ENCODE measurements at places on chromosomes 6 and 20.

GRCh38 chr6:29916741-29917140, 25.6 kb upstream of the HLA-A start:
- no peak for DNase-seq

GRCh38 chr20:49969946-49970345, 12.8 kb upstream of the SNAI1 start:
- peak; percentile 76 for DNase-seq

DNA sequence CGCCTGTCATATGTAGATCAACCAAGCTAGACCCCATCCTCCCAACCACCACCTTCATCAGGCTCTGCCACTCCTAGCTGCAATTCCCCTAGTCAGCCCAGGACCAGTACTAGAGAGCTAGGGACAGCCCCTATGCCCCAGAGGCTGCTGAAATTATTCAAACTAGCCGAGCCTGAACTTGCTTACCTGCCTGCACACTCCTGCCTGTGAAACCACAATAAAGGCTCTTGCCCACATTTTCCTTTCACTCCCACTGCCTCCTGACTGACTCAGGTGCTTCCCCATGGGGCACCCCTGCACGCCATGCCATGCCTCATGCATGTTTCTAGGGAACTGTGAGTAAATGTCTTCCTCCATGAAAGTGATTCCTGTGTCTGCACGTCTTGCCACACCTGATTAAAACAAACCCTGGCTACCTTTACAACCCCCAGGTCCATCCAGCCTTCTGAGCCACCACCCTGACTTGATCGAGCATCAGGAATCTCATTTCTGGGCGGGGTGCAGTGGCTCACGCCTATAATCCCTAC, 66.5 kb upstream of the IER3 start:
- DNase-seq: peak; percentile 66

DNA sequence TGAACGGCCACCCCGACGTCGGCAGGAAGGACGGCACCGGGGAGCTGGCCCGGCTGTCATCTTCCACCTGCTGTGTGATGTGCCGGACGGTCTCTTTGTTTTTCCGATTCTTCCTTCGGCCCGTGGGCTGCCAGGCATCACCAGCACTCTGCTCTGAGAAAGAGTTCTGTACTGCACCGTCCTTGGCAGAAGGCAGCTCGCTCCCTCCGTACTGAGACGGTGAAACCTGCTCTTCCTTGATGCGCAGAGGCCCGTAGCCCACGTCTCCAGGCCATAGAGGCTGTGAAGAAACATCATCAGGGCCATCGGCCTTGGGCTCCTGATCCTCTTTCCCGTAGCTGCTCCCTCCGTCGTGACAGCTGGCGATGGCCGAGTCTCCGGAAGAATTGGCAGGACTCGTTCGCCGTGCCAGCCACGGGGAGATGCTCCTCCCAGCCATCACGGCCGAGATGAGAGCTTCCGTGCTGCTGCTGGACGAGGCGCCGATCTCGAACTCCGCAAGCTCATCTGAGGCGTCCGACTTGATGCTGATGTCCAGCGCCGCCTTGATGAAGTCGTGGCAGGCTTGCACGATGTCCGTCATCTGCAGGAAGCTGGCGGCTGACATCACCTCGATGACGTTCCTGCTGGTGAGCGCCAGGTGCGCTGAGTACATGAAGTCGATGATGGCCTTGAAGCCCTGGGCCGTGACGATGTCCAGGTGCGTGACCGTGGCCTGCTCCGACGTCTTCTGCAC, 41.1 kb downstream of the ZBTB46 start:
- no peak for DNase-seq

- DNase-seq: no peak
These were observed 107.9 kb downstream of the SYCP2 start for GRCh38 chr20:59825563-59825920.
